ENCODE measurements at places on chromosomes 3 and 15.

DNA sequence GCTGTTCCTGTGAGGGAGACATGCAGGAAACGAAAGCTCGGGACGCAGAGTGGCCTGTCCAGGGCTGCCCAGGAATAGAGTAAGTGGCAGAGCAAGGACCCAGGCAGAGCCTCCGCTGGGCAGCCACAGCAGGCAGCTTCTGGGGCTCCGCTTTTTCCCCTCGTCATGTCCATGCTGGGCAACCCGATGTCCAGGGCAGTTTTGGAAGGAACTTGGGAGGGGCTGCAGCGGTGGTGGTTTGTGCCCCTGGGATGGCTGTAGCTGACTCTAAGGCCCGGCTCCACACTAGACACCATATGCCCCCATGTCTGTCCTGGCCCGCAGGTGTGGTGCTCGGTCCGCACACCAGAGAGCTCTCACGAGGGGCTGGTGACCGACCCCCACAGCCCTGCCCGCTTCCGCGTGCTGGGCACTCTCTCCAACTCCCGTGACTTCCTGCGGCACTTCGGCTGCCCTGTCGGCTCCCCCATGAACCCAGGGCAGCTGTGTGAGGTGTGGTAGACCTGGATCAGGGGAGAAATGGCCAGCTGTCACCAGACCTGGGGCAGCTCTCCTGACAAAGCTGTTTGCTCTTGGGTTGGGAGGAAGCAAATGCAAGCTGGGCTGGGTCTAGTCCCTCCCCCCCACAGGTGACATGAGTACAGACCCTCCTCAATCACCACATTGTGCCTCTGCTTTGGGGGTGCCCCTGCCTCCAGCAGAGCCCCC lies 7.1 kb upstream of the PSMD2 start:
- no peak for DNase-seq

- no peak for DNase-seq
These were observed 75.0 kb downstream of the TRIM69 start for GRCh38 chr15:44811337-44811736.

DNA sequence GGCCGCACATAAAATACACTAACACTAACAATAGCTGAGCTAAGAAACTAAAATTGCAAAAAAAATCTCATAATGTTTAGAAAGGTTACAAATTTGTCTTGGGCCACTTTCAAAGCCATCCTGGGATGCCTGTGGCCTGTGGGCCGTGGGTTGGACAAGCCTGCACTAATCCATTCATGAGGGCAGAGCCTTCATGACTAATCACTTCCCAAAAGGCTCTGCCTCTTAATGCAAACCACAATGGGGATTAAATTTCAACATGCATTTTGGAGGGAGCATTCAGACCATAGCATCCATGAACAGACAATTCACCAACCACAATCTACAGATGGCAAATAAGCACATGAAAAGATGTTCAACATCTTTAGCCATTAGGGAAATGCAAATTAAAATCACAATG lies 128.2 kb downstream of the SUCLG2 start:
- DNase-seq: peak; percentile 72

DNA sequence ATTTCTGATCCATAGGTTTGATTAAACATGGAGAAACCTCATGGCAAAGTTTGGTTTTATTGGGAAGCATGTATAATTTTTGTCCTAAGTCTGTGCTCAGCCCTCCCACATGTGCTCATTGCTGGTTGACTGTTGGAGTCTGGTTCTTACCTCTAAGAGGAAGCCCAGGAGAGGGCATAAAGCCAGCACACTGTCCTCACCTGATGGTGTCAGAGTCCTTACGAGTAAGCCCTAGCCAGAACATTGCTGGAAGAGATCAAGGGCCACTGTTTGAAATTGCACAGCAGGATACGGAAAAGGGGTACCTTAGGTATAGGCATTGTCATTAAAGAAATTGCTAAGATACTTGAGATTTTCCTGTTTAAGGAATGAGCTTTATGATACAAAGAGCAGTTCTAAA lies 21.3 kb downstream of the MLH1 start:
- no peak for DNase-seq

- no peak for DNase-seq
These were observed 18.0 kb downstream of the ATP10A start for GRCh38 chr15:25844981-25845680.

DNA sequence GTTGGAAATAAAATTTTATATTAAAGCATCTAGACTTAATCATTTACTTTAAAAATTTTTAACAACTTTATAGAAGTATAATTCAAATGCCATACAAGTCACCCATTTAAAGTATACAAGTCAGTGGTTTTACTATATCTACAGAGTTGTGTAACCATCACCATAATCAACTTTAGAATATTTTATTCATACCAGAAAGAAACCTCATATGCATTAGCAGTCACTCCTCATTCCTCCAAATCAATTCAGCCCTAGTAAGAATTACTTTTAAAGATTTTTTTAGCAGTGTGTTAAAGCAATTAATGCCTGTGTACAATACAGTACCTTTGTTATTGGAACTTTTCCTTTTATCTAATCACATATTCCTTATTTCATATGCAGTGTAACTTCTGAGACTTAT lies 14.0 kb upstream of the TCAIM start:
- DNase-seq: no peak

GRCh38 chr3:54939557-54940300 lies 11.9 kb upstream of the LRTM1 start:
- peak; percentile 49 for DNase-seq

GRCh38 chr3:195777975-195778374 lies 33.8 kb downstream of the MUC4 start:
- DNase-seq: no peak

DNA sequence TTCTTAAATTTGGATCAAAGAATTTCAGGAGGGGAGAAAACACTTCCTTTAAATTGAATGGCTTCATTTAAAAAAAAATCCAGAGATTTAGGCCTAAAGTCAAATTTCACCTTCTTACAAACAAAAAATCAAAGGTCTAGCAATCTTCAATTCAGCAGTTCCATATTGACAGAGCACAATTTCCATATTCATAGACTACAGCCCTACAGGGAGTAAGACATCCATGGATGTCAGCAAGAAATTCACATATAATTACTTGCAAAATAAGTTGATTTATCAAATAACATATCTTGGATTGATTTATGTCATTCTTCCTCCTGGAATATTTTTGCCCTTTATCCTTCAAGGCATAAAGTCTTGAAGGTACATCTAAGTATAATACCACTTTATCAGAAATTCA lies 103.4 kb downstream of the CNTN3 start:
- DNase-seq: no peak

GRCh38 chr15:62588938-62589670 lies 424.0 kb upstream of the C2CD4B start:
- DNase-seq: no peak

DNA sequence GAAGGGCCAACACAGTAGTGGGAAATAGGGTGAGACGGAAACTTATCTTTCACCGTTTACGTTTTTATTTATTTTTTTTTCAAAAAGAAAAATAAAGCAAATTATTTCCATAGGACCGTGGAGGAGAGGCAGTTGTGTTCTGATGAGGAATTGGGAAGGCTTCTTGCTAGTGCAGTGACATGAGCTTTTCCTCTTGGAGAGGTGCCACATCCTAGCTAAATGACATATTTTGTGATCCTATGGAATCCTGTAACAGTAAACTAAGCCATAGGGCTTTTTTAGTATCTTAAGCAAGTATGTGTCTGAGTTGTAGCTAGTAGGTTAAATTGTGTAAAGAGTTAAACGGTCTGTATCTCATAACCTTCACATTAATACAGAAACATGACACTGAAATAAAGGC lies 609.9 kb downstream of the RBMS3 start:
- no peak for DNase-seq

- no peak for DNase-seq
These were observed 37.4 kb downstream of the ZNF860 start for GRCh38 chr3:32018757-32019564.

- no peak for DNase-seq
These were observed 58.5 kb upstream of the GATA2 start for GRCh38 chr3:128551451-128551850.

GRCh38 chr3:173932624-173933023 lies 535.1 kb downstream of the NLGN1 start:
- DNase-seq: peak; percentile 27

DNA sequence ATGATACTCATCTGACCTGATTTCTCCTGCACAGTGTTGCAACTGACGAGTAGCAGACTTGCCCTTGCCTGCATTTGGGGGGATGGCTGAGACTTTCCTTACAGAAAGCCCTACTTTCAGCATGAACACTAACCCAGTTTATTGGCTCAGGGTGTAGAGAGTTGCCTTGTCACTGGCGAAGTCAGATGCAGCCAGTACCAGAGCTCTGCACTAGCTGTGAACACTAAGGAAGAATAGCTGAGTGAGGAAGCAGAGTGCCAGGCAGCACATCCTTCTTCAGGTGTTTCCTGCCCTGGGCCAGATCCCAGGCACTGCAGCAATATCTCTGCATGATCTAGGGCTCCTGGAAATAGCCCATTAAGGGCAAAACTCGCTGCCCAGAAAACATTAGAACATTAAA lies 154.0 kb upstream of the SYNPR start:
- no peak for DNase-seq

DNA sequence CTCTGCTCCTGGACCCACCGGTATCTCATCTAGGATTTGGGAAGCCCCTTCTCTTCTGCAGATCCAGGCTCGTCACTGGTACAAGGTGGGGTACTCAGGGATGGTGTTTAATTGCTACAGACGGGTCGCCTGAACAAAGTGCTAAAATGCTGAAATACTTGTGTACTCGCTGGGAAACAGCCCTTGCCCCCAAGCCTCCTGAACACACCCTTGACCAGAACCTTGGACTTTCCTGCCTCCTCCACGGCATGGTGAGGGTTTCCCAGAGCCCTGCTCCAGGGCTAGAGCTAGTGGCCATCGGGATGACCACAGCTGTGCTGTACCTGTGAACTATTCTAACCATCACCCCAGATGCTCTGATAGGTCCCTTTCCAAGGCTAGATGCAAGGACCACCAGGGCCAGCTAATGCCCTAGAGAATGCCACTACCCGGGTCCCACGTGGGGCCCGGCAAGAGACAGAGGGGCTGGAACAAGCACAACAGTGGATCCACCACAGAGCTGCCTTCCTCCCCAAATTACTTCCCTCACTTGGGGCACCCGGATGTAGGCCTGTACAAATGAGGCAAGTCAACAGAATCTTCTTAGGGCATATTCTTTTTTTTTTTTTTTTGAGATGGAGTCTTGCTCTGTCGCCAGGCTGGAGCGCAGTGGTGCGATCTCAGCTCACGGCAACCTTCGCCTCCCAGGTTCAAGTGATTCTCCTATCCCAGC lies 267.3 kb downstream of the FOXP1 start:
- no peak for DNase-seq

GRCh38 chr3:153355559-153355958 lies 193.5 kb downstream of the RAP2B start:
- DNase-seq: no peak

DNA sequence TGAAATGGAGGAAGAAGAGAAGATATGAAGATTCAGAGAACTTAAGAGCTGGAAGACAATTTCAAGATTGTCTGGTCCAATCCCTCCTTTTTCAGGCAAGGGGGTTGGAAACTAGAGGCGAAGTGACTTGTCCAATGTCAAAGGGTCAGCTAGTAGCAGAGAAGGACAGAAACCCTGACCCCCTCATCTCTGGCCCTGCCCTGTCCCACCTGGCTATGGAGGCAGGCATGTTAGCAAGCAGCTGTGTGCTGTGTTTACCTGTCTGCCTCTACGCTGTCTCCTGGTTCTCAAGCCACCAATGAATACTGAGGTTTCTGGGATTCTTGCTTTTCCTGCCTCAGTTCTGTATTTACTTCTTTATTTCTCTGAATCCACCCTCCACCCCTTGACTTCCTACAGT lies 342 bp downstream of the TGM5 start:
- no peak for DNase-seq

GRCh38 chr3:12884790-12885582 lies 43.6 kb upstream of the RPL32 start:
- no peak for DNase-seq

- no peak for DNase-seq
These were observed 58.1 kb upstream of the MYRIP start for GRCh38 chr3:39751286-39751685.

DNA sequence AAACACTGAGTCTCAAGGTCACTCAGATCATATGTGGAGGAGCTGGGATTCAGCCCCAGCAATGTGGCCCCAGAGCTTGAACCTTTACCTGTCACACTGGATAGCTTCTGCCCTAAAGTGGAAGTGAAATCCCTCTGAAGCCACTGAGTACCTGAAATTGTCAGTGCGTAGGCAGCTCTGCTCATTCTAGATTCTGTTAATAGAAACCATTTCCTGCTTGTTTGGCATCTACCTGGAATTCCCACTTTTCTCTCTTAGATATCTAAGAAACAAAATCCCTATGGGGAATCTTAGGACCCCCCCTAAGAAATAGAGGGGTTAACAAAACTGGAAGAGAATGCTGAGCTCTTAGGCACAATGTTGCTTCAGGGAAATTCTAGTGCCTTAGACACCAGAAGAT lies 29.8 kb downstream of the FBXL22 start:
- DNase-seq: no peak

DNA sequence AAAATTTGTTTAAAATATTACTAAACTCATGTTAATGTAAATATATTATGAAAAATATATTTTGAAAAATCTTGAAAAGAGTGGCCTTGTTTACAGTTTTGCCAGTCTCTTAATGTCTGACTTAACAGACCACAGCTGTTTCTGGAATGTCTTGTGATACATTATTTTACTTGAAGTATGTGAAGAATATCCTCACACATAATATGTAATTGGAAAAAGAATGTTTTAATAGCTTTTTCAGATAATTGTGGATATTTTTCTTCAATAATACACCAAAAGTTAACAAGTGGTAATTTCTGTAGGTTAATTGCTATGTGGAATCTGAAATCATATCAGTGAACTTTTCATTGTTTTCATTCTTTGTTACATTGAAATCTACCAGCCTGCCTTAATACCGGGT lies 101.3 kb downstream of the UBE2E2 start:
- DNase-seq: peak; percentile 52

DNA sequence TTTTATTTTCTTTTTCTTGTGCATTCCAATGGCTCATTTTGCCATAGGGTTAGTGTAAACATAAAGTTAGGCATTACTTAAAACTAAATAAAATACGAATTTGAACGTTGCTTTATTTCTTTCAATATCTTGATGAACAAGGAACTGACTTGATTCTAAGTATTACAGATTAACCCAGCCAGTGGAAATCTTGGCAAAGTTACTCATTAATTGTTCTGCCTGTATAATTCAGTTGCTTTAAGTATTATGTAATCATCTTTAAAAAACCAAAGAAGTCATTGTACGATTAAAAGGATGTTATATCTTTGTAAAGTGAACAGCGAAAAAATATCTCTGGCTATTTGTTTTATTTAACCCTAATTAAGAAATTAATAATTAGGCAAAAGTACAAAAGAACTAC lies 737.9 kb upstream of the BCHE start:
- DNase-seq: no peak

GRCh38 chr3:190877925-190878324 lies 15.4 kb upstream of the GMNC start:
- no peak for DNase-seq

- DNase-seq: no peak
These were observed 70.0 kb downstream of the MEF2A start for GRCh38 chr15:99635794-99636193.

DNA sequence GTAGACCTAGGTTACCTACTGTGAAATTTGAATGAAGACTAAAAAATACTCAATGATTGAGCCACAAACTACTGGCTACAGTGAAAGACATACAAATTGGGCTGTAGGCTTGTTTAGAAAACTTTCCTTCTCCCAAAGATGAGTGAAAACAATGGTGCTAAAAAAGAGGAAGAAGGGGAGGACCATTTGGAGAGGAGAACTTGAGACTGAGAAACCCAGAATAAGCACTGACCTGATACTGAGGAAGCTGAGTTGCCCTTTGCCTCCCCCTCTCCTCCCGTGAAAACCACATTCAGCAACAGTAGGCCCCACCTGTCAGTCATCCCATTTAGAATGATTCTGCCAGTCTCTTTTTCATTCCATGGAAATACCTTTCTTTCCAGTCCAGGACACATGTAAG lies 484.0 kb upstream of the TGFBR2 start:
- no peak for DNase-seq

Data from BJ (cell line).